ENCODE measurements at places on chromosomes 4 and X.

DNA sequence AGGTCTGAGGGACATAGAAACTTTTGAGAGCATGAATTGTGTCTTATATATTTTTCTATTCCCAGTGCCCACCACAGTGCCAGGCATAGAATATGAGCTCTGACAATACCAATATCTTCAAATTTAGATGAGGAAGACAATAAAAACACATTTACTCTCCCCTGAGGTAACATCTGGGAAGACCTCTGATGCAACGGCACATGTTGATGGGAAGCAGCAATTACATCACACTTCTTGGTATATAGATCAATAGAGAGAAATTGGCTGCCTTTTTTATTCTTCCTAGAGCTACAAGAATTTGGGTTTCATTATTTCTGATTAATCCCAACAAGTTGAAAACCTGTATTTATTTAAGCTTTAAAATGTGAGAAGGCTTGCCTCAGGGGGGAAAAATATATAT, 67.4 kb upstream of the SMAD1 start:
- no peak for DNase-seq

GRCh38 chr4:158796370-158797140, 27.7 kb downstream of the FNIP2 start:
- DNase-seq, result no peak

DNA sequence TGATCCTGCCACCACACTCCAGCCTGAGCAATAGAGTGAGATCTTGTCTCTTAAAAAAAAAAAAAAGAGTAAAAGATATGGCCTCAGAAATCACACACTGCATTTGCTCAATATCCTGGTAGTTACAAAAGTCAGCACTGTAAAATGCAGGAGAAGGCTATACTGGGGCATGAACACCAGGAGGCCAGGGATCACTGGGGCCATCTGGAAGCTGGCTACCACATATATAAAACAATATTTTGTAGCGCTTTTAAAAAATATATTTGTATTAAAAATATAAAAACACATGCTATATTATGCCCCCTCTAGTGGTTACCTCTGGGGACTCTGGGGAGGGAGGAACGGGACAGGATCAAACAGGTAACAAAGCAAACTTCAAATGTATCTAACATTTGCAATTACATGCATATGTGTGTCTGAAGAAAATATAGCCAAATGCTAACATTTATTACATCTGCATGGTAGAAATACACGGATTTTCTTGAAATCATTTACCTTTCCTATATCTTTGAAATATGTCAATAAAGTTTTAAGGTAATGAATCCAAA, 4.0 kb downstream of the C4orf46 start:
- DNase-seq, result peak; percentile 21

GRCh38 chr4:5615496-5616075, 92.8 kb downstream of the EVC2 start:
- DNase-seq, result no peak

- no peak for DNase-seq
Observed at GRCh38 chr4:116449764-116450163, 635.6 kb downstream of the TRAM1L1 start.

- no peak for DNase-seq
Observed at GRCh38 chr4:60296386-60296785, 903.7 kb upstream of the ADGRL3 start.

GRCh38 chr4:183840311-183840710, 64.8 kb upstream of the STOX2 start:
- DNase-seq, result peak; percentile 71

- peak; percentile 5 for DNase-seq
Observed at GRCh38 chrX:115330498-115331168, 41.1 kb downstream of the LUZP4 start.

- DNase-seq, result no peak
Observed at GRCh38 chr4:107094332-107094731, 58.2 kb upstream of the DKK2 start.

GRCh38 chrX:44244008-44244407, 99.5 kb downstream of the EFHC2 start:
- no peak for DNase-seq

- DNase-seq, result no peak
Observed at GRCh38 chrX:110746014-110746413, 49.6 kb downstream of the CHRDL1 start.

- no peak for DNase-seq
Observed at GRCh38 chrX:53073115-53073586, 9.0 kb upstream of the TSPYL2 start.

- DNase-seq, result no peak
Observed at GRCh38 chr4:478373-478772, 20.6 kb downstream of the ZNF721 start.

DNA sequence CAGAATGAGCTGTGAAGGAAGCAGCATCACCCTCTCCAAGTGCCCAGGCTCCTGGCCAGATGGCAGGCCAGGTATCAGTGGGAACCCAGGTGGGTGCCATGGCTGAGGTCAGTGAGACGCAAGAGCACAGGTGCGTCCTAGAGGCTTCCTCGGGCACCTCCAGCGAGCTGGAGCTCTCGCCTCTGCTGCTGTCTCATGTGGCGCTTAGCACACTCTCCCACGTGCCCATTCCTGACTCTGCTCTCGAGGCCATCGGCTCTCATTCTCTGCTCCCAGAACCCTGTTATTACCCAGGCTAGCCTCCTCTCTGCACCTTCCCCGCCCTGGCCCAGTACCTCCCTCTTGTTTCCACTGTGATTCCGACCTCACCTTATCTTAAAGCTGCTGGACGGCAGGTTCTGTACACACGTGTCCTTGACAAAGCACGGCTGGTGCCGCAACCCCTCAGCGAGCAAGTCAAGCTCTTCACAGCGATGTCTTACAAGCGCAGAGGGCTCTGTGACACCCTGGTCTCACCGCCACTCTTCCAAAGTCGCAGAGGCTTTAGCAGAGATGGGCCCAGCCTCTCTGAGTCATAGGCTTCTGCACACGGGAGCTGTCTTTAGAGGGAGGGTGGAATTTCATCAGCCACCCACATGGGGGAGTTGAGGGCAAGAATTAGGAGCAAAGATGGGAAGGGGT, 15.4 kb upstream of the MSANTD1 start:
- no peak for DNase-seq

DNA sequence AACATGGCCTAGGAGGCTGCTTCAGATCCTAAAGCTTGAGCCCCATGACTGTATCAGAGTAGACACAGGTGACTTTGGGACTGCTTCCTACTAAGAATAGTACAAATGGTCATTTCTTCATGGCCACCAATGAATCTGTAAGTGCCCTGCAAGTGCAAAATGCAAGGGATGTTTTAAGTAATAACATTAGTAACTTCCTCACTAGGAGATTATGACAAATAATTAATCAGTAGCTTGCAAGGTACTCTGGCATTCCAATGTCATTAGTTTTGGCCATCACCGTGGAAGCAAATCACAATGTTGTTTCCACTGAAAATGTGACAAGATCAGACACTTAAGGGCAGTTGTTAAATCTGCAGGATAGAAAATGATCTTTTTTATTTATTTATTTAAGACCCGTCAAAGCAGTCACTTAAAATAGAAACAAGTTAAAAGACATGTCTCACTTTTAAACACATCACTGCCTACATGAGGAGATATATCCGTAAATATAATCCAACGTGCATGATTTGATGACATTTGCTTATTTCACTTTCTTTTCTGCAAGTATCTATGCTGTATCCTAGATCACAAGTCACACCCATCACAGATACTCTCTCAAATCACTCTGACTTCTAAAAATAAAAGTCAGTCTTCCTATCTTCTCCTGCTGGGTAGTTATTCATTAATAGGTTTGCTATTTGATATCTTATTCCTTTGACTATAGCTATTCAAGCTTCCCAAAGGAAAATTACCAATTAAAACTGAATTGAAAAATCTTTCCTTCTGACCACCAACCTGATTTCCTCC, 400.6 kb downstream of the IL15 start:
- no peak for DNase-seq

DNA sequence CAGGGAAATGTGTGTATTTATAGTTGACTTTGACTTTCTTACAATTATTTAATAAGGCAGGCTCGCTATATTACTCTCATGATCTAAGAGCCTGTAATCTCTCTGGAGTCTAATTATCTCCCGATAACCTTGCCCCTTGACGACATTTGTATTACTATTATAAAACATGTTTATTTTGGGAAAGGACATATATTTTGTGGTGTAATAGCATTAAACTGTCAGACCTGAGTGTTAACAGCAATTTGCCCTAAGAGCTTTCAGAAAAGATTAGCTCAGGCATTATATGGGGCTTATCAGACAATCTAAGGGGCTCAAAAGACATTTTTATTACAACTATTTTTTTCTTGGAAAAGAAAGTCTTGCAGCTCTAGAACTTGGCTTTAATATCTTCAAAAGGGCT, 427.9 kb upstream of the SLIT2 start:
- no peak for DNase-seq

- DNase-seq, result no peak
Observed at GRCh38 chr4:185457136-185457535, 14.4 kb downstream of the CCDC110 start.

DNA sequence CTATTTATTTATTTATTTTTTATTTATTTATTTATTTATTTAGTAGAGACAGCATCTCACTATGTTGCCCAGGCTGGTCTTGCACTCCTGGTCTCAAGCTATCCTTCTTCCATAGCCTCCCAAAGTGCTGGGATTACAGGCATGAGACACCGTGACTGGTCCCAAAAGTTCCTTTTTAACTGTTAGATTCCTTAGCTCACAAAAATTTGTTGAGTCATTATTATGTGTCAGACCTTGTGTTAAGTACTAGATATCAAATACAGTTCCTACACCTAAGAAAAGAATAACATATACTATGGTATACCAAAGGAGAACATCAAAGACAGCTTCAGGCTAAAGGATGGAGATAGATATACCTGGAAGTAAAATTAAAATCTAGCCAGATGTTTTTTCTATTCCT, 11.6 kb downstream of the FGA start:
- DNase-seq, result no peak

DNA sequence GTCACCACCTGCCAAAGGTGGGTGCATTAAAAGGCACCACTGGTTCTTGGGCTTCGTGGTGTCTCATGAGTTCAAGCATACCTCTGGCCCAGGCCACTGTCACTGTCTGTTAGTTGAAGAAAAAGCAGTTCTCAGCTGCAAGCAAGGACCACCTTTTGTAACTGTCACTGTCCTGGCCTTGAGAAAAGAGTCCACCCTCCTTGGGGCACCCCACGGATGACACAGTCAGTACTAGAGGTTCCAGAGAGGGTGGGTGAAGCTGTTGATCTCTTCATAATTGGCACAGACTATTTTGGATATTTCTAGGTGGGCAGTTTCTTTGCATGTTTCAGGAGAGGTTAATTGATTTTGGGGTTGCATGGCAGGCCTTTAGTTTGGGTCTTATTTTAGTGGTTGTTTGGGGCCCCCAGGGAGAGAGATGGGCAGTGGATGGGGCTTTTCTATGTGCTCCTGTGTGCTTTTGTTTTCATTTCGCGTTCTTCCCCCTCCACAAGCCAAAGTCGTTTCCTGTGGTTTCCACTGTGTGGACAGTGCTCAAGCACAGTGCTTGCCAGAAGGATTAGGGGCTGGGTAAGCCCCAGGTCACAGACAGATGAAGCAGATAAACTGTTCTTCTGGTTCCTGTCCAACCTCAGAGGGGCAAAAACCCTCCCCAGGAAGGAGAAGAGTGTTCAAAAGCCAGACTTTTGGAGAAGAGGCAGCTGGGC, 156.2 kb upstream of the PPP1R2C start:
- DNase-seq, result no peak

DNA sequence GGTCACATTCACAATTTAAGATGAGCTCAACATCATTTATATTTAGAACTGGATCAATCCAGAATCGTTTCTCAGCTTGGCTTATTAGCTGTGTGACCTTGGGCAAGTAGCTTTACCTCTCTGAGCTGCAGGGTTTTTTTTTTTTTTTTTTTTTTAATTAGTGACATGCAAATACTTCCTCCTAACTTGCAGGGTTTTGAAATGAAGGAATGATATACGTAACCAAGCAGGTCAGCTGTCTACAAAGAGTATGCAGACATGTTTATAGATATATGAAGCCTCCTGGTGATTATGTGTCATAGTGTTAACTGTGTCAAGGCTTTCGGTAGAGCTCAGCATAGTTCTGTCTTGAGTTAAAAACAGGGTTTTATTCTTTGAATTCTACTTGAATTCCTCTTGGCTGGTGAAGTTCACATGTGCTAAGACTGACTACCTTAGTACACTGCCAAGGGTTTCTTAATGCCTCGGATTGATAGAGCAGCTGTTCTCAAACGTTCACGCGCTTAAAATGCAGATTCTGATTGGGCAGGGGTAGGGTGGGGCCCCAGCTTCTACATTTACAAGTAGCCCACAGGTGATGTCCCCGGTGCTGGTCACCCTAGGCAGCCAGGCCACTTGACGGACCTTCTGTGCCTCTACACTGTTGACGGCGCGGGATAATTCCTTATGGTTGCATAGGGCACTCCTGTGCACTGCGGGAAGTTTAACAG, 654 bp upstream of the STS start:
- DNase-seq, result peak; percentile 3

DNA sequence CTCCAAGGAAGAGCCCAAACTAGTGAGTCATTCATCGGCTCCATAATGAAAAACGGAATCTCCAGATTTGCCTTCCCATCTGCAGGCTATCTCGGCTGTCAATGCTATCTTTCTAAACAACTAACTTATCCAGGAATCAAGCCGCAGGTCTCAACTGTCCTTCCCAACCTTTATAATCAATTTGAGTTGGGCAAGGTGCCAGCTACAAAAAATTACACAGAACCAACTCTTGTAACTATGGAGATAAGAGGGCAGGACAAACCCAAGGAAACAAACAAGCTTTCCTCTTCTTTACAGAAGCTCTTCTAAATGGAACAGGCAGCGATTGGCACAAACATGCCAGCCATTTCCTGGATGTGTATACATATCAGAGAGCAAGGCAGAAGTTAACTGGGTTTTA, 61.2 kb upstream of the RAI2 start:
- no peak for DNase-seq

DNA sequence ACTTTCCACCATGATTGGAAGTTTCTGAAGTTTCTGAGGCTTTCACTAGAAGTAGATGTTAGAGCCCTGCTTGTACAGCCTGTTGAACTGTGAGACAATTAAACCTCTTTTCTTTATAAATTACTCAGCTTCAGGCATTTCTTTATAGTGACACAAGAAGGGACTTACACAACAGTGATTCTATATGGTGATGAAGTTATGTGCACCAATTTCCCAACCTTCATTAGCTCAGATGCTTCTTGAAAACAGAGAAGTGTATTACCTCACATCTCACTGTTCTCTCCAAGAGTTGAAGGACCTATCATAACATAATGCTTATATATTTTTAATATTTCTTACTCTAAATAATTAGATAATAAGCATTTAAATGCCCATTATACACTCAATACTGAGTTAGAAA, 202.1 kb upstream of the ANXA10 start:
- no peak for DNase-seq

DNA sequence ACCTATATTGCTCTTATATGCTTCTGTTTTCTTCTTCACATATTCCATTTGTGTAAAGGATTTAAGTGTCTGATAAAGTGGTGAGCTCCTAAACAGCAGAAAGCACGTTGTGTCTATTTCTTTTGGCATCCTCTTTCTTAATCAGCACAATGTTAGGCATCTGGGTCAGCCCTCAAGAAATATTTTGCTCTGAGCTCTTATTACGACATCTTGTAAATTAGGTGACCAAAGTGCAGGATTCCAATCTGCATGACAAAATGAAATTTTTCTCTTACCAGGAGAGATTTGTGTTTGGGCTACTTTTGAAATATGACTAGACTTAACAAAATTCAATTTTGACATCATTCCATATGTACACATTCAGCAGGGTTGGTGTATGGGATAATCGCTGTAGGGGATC, 210.0 kb upstream of the IGFBP7 start:
- DNase-seq, result no peak

- DNase-seq, result no peak
Observed at GRCh38 chrX:9948406-9948805, 18.8 kb upstream of the CLDN34 start.

GRCh38 chr4:85829276-85830051, 354.5 kb downstream of the ARHGAP24 start:
- DNase-seq, result no peak

GRCh38 chr4:139684351-139684750, 18.7 kb downstream of the MGST2 start:
- DNase-seq, result no peak
